Stimulated activated CD4-positive, alpha-beta T cell treated with anti-CD3 and anti-CD28 coated beads, Interleukin-4, amount 100 ng/mL, for 1 hour (primary cell): ENCODE measurements at places on chromosomes 11 and 22.

DNA sequence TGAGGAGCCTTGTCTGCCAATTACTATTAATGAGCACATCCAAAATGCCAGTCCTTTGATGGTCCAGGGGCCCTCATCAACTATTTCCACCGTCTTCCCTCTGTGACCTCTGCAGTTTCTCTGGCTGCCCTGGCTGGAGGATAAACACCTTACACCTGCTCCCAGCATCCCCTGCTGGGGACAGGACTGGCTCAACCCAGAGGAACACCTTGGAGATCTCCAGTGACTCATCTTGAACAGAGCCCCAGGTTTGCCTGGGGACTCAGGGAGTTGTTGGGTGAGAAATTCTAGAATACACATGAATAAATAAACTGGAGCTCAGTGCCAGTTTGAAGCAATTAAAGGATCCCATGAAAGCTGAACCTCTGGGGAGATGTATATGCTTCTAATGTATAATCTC is 24.0 kb upstream of the ELF5 start:
- no peak for DNase-seq

- DNase-seq = no peak
These were observed 680.5 kb upstream of the API5 start for GRCh38 chr11:42631220-42631843.

- DNase-seq = peak; percentile 7
These were observed 615.4 kb upstream of the B3GAT1 start for GRCh38 chr11:135027461-135027860.

DNA sequence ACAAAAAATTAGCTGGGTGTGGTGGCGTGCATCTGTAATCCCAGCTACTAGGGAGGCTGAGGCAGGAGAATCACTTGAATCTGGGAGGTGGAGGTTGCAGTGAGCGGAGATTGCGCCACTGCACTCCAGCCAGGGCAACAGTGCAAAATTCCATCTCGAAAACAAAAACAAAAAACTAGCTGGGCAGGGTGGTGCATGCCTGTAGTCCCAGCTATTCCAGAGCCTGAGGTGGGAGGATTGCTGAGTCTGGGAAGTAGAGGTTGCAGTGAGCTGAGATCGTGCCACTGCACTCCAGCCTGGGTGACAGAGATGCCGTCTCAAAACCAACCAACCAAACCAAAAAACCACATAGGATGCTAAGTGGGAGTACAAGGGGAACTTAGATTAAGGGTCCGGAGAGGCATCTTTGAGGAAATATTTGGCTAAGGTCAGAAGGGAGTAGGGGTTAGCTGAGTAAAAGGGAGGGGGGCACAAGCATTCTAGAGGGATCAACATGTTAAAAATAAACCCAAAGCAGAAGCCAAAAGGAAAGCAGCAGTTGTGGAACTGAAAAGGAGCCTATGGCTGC is 10.2 kb downstream of the PHF5A start:
- no peak for DNase-seq

GRCh38 chr11:16750417-16750816 is 12.0 kb downstream of the C11orf58 start:
- no peak for DNase-seq

GRCh38 chr11:61967116-61967923 is at the start of gene FTH1:
FTH1 (minus strand) TSS chr11:61967634; CDS start chr11:61967425, 209 bp downstream.
- peak; percentile 86 for DNase-seq

- no peak for DNase-seq
These were observed 9.8 kb downstream of the EHBP1L1 start for GRCh38 chr11:65585396-65586246.

DNA sequence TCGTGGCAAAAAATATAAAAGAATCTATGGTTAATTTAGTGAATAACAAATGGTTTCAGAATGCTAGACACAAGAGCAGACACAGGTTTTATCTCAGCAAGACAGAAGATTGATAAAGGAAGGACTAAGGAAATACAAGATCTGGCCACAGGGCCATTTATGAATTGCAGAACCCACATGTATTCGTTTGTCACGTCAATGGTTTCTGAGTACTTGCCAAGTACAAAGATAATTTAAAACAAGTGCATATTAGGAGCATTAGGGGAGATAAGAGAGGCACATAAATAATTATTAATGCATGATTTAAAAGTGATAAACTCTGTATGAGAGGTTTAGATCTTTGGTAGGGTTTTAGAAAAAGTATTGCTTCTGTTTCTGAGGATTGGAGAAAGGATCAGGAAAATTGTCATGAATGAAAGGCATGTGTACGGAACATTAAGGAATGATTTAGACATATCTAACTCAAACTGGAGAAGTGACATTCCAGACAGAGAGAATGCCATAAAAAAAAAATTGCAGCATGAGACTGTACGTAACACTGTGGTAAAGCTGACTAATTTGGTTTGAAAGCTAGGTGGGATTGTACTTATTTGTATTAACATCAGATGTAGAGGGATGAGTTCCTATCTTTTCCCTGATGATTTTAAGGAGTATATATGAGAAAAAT is 727.1 kb downstream of the NELL1 start:
- no peak for DNase-seq

DNA sequence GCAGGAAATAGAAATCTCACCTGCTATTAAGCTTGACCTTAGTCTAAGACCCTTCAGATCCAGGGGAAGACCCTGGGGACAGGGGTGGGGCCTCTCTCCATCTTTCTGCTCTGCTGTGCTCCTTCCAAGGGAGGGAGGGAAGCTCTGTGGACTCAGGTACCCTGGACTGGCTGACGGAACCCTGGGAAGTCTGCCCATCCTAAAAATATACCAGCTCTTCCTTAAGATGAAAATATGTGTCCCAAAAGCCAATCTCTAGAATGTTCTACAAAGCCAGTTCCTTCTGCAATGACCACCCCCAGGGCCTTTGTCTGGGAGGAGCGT is 73.7 kb downstream of the RTL6 start:
- no peak for DNase-seq

DNA sequence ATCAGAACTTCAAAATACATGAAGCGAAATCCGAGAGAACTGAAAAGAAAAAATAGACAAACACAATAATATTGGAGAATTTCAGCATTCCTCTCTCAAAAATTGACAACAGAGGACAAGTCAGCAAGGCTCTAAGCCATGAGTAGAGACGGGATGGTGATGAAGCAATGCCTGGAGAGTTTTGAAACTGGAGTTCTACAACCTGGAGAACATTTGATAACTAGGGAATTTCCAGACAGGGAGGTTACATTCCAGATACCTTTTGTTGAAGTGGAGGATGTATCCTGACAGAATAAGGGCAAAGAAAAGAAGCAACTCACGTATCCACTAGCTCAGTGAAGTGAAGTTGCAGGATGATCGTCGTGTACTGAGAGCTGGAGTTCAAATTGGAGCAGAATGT is 291.4 kb downstream of the CTTN start:
- DNase-seq = no peak

DNA sequence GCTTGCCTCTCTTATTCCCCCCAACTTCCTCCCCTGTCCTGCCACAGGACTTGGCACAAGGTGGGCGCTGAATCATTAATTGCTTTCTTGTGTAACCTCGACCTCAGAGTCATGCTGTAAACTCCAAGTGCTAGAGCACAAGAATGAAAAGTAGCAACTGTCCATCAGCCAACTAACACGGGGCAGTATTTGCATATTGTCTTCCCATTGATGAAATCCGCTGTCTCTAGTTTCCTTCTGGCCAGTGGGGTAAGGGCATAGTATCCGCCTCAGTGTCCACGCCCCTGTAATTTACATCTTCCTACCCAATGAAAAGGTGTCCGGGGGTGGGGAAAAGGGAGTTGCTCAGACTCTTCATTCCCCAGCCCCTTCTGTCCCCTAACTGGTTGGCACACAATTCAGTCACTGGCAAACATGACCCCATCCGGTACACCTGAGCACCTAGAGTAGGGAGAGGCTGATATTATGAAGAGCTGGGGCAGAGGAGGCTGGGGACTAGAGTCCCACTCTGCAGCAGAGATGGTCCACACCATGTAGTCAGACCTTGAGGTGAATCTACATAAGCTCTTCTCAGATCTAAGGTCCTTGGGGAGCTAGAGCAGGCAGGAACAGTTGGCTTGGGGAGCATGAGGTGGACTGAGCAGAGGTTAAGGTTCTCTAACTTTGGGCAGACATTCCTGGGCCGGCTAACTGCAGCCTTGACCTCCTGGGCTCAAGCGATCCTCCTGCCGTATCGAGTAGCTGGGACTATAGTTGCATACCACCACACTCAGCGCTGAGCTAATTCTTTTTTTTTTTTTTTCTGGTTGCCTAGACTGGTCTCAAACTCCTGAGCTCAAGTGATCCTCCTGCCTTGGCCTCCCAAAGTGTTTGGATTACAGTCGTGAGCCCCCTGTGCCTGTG is 6.8 kb upstream of the GGA1 start:
- no peak for DNase-seq

DNA sequence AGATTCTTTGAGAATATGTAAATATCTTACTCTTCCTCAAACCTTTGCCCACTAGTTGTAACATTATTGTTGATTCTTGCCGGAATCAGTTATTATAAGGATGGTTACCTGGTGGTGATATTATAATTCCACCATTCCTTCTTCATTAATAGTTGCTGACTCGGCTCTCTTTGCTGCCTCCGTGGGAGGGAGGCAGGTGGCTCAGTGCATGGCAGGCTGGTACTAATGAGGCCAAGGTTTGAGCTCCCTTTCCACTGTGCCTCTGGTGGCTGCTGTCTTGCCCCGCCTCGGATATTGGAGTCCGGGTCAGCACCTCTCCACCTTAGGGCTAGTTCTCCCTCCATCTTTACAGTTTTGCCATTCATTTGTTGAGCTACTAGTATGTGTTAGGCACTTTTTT is 12.7 kb downstream of the CD6 start:
- no peak for DNase-seq

DNA sequence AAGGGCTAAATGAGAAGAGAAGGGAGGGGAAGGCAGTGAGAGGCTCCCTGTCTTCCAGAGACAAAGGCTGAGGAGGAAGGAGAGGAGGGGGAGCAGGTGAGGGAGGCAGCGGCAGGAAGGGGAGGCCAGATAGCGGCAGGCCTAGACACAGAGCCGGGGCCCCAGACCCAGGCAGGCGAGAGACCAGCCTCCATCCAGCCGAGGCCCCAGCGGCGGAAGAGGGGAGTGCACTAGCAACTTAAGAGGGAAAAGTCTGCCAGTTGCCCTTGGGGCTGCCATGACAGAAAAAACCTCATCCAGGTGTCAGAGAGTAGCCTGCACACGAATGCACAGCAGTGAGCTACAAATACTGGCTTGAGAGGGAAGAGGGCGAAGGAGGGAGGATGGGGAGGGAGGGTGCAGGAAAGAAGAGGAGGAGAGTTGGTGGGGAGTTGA is 46.7 kb downstream of the IGLL1 start:
- peak; percentile 46 for DNase-seq

DNA sequence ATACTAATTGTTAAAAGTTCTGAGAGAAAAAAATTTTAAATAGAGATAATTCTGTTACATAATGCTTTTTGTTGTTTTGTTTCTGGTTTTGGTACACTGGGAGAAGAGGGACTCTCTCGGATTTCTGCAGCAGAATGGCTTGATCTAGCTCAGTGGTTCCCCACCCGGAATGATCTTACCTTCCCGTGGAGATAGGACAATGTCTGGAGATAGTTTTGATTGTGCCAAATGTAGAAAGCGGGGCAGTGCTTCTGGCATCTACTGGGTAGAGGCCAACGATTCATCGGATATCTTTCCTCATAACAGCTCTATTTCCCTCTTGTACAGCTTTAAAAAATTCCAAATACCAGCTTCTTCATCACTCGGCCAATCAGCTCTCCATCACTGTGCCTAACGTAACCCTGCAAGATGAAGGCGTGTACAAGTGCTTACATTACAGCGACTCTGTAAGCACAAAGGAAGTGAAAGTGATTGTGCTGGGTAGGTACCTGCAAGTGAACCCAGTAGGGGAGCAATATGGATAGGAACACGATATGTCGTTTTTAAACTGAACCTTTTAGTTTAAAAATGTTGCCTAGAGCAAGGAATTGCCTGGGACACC is 13.2 kb downstream of the CRTAM start:
- DNase-seq = no peak

GRCh38 chr11:102447193-102447592 is 5.4 kb downstream of the TMEM123 start:
- DNase-seq = no peak

- DNase-seq = no peak
These were observed 67.8 kb upstream of the INCENP start for GRCh38 chr11:62055970-62056369.

GRCh38 chr11:106159836-106160235 is 82.4 kb downstream of the AASDHPPT start:
- no peak for DNase-seq

DNA sequence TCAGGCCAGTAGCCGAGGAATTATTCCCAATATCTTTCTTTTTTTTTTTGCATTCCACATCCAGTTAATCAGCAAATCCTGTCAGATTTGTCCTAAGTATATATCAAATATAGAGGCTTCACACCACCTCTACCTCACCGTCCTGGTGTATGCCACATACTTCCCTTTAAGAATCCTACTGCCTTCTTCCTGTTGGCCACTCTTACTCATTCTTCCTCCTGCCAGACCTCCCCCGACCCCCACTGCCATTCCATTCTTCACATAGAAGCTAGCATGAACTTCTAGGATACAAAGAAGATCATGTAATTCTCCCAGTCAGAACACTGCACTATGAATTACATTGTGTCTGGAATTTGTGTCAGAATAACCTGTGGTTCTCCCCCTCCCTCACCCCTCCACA is 89.5 kb downstream of the TRIM44 start:
- no peak for DNase-seq
